Stimulated activated CD8-positive, alpha-beta memory T cell treated with anti-CD3 and anti-CD28 coated beads, Interleukin-4, amount 100 ng/mL, for 24 hours (primary cell): ENCODE measurements at places on chromosomes 7 and 10.

GRCh38 chr10:72948762-72949161 lies 5.8 kb downstream of the PLA2G12B start:
- DNase-seq = no peak

DNA sequence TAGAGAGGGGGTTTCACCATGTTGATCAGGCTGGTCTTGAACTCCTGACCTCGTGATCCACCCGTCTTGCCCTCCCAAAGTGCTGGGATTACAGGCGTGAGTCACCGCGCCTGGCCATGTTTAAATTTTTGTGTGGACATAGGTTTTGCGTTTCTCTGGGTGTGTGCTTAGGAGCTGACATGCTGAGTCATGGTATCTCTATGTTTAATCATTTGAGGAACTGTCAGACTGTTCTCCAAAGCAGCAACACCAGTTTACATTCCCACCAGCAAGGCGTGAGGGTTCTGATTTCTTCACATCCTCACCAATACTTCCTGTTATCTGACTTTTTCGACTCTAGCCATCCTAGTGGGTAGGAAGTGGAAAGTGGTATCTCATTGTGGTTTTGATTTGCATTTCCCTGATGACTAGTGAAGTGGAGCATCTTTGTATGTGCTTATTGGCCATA lies 153.7 kb downstream of the DNAJB6 start:
- peak; percentile 24 for DNase-seq

DNA sequence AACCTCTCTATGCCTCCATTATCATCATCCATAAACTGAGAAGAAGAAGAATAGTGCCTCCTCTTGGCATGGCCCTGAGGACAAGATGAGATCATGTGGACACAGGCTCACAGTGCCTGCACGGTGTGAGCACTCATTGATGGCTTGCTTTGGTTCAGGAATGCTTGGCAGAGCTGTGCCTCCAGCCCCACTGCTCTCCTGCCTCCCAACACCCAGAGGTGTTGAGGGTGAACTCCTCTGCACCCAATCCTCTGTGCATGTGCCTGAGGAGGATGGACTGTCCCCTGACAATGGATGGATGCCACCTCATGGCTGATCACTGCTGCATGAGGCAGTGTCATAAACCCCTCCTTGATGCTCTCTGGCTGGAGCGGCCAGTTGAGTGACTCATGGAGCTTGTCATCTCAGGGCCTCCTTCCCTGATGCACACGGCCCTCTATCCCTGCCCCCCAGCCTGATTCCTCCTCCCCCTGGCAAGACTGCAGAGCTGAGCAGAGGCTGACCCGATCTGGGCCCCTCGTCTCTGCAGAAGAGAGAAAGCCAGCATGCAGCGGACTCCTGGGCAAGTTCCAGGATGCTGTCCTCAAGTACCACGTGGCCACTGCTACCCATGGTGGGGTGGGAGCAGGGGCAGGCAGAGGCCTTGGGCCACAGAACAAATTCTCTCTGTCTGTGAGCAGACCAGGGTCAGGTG lies 136.3 kb downstream of the KCNMA1 start:
- DNase-seq = no peak

- DNase-seq = no peak
Observed at GRCh38 chr7:20224025-20224424, 6.8 kb upstream of the MACC1 start.

- no peak for DNase-seq
Observed at GRCh38 chr7:37924491-37925041, 4.1 kb downstream of the EPDR1 start.

DNA sequence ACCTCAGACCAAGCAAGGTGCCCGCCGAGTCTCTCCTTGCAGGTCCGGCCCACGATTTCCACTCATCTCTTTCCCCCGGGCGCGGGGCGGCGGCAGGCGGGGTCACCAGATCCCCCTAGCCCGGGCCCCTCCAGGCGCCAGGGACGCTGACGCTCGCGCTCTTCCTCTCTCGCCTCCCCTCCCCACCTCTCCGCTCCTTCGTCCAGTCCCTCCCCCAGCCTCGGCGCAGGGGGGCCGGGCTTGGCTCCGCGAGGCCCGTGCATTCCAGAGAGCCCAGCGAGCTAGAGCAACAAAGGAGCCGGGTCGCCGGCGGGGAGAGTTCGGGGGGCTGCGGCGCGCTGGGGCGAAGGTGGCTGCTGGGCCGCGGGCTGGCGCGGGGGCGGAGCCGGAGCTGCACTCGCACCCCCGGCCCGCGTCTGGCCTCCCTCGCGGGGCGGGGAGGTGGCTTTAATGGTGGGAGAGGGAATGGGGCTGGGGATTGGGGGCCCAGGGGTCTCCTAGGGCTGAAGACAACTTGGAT lies at the start of gene SMO:
Gene SMO (plus strand): TSS at position 262 of the 520 bp plus-strand sequence. CDS start 519 bp downstream, outside the sequence.
- no peak for DNase-seq

- DNase-seq = no peak
Observed at GRCh38 chr7:81839708-81840369, 70.0 kb upstream of the HGF start.

GRCh38 chr10:61929555-61929954 lies 28.1 kb downstream of the ARID5B start:
- DNase-seq = no peak

DNA sequence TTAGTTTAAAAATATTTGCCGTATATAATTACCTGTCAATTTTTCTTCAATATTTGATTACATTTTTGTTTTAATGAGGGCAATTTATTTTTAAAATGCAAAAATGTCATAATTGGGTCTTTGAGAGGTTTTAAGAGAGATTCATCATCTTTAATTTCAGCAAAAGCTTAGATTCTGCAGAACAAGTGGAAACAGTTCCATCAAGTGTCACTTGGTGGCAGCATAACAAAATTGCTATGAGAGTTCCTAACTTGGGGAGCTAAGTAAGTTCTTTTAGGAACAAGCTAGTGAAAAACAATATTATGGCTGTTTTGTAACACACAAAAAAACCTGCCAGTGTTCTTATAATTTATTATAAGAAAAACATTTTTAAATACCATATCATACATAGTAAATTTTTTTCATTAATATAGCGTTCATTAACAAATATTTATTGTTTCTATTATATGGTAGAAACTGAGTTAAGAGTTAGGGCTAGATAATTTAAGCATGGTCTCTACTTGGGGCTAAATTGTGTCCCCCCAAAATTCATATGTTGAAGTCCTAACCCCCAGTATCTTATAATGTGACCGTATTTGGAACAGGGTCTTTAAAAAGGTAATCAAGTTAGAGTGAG lies 155.2 kb downstream of the MAGI2 start:
- DNase-seq = no peak

DNA sequence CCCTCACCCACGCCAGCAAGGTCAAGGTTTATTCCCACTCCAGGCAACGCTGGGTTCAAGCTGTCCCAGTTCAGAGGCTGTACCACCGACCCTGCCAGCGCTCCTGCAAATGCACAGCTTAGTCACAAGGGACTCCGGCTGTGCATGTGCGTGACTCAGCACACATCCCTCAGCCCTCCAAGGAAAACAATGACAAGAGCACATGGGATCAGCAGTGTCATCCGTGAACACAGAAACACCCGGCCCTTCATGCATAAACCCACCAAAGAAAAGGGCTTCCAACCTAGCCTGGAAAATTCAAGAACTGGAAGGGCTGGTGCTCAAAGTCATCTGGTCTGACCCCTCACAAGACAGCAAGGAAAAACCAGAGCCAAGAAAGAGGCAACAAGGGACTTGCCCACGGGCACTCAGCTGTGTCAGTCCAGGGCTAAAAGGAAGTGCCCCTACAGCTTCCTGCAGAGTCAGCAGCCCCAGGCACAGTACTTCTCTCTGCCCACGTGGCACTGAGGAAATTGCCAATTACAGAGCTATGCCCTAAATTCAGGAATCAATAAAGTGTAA lies 106.1 kb downstream of the KCNMA1 start:
- no peak for DNase-seq

GRCh38 chr7:151930695-151931094 lies 25.6 kb upstream of the GALNTL5 start:
- DNase-seq = no peak

DNA sequence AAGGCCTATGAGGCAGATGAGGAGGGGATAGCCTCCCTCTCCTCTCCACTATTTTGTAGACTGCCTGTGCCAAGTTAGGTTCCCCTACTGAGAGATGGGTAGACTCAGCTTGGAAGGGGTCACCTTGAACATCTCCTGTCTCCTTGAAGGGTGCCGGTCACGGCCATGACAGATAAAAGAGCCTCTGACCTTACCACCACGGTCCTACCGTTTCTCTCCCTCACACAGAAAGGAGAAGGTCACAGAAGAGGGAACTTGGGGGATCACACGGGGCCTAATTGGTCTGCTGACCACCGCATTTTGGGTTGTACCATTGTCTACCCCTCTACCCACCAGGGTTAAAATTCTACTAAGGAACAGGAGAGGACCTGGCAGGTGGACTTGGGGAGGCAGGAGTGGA lies 17.0 kb downstream of the PRSS2 start:
- DNase-seq = no peak

- no peak for DNase-seq
Observed at GRCh38 chr7:36208997-36209813, 56.2 kb downstream of the EEPD1 start.

- DNase-seq = no peak
Observed at GRCh38 chr7:117816727-117817126, 56.5 kb downstream of the CTTNBP2 start.

DNA sequence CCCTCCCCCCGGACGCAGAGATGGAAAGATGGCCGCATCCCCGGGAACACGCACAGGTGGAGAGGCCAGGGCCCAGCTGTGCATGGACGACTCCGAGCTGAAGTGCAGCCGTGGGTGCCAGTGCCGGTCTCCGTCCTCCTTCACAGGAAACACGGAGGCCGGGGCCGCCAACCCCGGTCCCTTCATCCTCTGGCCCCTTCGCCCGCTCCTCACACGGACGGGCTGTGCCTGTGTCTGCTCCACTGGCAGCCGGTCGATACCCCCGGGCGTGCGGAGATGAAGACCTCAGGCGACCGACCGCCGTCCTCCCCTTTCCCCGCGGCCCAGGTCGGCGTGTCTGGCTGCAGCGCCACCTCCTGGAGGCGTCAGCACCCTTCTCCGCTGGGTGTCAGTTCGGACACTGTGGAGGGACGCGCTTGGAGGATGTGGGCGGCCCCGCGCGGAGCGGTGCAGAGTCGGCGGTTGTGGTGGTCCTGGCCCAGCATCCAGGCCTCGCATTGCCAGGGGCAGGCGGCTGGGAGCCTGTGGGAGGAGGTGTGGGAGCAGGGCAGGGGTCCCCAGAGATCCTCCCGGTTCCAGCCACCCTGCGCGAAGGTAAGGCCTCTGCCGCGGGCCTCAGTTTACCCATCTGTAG lies 9.9 kb downstream of the ZNF511 start:
- DNase-seq = peak; percentile 48

- no peak for DNase-seq
Observed at GRCh38 chr7:72183835-72184234, 228.3 kb downstream of the CALN1 start.

- peak; percentile 68 for DNase-seq
Observed at GRCh38 chr7:43729214-43729923, at the start of gene COA1. Gene COA1, minus strand, starts transcription at chr7:43729523. Its CDS starts 80,909 bp downstream, at chr7:43648614.

DNA sequence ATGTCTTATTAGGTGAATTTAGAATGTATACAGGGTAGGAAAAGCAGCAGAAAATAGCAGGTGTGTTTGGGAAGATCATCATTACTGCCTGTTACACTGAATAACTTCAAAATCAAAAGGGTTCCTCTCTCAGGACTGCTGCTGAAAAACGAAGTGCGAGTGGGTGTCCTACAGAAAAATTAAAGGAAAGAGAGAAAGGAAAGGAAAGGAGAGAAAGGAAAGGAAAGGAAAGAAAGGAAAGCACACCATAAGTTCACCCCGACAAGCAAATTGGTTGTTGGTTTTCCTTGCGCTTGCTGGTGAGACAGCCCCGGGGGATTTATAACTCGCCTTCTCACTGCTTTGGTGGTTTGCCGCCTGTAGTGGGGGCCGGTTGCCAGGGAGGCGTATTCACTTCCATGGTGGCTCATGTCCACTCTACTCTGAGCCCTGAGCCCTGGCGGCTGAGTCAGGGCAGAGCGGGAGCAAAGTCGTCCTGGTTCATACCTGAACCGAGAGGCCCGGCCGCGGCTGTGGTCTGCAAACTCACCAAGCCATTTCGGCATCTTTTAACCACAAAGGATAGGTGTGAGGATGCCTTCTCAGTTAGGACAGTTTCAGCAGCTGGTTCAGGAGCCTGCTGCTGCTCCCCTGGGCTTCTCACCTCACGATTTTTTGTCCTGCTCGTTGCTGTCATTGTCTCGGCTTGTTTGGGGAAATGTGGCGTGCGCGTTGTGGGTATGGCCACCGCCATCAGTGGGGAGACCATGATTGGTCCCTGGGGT lies 26.1 kb downstream of the INPP5A start:
- DNase-seq = no peak

DNA sequence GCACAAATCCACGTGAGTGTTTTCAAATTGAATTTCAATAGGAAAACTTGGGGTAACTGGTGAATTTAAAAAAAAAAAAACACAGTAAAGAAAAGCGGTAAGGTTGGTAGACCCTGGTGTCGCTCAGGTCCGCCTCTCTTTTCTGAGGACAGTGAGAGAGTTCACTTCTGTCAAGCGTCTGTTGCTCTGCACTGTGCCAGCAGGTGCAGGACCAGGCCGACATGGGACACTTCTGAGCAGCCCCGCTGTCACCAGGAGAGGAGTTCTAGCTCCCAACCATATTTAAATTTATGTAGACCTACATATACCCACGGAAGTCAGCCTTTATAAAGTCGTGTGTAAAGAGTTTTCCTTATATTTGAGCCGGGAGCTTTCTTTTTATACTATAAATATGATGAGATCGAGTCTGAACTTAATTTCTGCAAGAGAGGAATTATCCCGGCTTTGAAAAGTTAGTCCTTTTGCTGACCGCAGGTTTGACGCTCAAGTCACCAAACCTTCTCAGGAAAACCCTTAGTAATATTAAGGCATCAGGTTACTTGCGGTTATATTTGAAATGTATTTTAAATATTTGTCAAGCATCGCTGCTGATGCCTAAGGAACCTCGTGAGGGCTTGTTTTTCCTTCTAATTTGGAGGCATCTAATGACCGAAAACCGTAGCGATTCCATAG lies 531 bp downstream of the IKZF1 start:
- DNase-seq = no peak

GRCh38 chr7:50637725-50638643 lies 72.8 kb upstream of the DDC start:
- DNase-seq = no peak

GRCh38 chr10:120873741-120874140 lies 22.6 kb downstream of the WDR11 start:
- DNase-seq = no peak

DNA sequence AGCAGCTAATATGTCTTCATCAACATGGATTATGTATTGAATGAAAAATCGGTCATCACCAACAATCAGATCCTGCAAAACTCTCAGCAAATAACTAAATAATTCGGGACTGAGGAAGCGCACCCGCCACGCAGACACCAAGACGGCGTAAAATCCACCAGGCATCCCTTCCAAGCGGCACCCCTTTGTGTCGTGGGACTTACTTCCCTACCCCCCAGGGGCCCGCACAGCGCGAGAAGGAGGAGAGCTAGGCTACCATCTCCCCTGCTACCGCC lies 721 bp downstream of the ARL3 start:
- DNase-seq = no peak

DNA sequence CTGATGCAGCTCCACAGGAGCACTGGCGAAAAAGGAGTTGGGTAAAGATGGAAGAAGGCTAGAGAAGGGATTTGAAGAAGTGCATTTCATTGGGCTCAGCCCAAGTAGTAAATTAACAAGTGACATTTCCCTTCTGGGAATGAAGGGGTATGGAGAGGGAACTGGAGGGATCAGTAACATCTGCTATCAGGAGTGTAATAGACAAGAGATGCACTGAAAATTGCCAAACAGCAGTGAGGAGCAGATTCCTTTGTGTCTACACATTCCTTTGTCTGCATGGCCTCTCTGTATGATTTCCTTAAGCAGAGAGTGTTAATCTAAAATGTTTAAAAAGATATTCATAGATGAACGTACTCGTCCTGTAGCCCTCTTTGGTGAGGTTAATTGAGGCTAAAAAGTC lies 148.2 kb upstream of the FERD3L start:
- DNase-seq = no peak

- no peak for DNase-seq
Observed at GRCh38 chr10:93198401-93199131, 124.9 kb downstream of the CYP26A1 start.
